ENCODE measurements at places on chromosomes 5 and 9.

GRCh38 chr5:110925398-110925797 lies 146.1 kb upstream of the TSLP start:
- DNase-seq, result no peak

- DNase-seq, result no peak
Observed at GRCh38 chr5:103598997-103599566, 36.5 kb upstream of the NUDT12 start.

- peak; percentile 25 for DNase-seq
Observed at GRCh38 chr5:80190960-80191359, 64.9 kb downstream of the SERINC5 start.

DNA sequence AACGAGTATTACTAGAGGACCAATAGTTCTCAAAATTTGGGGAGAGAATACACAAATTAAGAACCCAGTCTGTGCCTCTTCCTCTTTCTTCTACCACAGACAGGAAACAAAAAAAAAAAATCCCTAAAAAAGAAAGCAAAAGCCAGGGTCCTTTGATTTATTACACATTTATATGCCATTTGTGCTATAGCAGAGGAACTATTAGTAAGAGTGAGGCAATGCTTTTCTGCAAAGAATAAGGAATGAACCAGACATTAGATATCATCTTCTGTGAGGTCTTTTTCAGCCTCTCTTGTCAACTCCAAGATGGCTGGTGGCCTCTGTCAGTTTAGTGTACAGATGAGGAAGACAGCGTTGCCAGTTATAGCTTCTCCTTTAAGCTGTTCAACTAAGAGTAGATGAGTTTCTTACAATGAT lies 127.6 kb downstream of the RFX3 start:
- DNase-seq, result no peak

GRCh38 chr9:120944434-120944843 lies 17.8 kb upstream of the TRAF1 start:
- peak; percentile 96 for DNase-seq

GRCh38 chr5:30267026-30267425 lies 926.5 kb upstream of the CDH6 start:
- no peak for DNase-seq

- DNase-seq, result no peak
Observed at GRCh38 chr9:114080195-114080772, 2.2 kb upstream of the AMBP start.

DNA sequence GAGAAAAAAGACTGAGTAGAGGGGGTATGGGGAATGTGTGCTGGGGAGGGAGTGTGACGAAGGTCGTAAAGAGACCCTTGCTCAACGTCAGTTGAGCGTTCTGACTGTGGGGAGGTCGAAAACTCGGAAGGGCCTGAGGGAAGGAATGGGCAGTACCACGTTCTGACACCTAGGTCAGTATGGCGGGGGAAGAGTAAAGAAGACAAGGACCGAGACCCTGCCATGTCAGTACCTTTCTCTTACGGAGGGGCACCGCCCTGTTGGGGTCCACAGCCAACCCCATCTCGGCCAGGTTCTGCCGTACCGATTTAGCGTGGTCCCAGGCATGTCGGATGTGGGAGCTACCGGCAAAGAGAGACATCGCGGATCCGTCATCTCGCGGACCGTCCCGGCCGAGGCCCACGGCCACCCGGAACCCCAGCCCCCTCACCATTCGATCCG lies 375 bp downstream of the NOP16 start:
- no peak for DNase-seq

All from GM12878 (cell line).